ENCODE measurements at places on chromosomes 6 and 20.

DNA sequence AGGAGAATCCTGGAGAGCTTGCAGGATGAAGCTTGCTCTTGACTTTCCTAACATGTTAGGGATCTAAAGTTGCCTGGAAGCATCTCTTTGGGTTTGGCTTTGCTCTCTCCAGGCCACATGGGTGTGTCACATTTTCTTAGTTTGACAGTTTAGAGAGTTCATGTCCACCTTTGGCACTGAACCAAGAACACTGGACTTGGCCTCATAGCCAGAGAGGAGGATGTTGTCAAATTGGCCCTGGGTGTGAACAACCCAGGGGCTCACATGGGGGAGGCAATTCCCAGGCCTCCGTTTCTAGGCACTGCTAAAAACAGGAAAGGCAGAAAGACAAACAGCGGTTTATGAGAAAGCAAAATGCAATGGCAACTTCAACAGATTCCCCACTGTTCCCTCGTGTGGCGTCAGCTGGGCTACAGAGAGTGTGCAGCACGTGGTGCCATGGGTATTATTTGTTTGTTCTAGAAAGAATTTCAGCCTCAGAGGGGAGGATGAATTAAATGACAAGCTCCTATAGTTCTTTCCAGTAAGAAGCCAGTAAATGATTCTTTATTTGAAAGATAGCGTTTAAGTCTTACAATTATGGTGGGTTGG, 93.9 kb downstream of the CLIC5 start:
- DNase-seq, result no peak

DNA sequence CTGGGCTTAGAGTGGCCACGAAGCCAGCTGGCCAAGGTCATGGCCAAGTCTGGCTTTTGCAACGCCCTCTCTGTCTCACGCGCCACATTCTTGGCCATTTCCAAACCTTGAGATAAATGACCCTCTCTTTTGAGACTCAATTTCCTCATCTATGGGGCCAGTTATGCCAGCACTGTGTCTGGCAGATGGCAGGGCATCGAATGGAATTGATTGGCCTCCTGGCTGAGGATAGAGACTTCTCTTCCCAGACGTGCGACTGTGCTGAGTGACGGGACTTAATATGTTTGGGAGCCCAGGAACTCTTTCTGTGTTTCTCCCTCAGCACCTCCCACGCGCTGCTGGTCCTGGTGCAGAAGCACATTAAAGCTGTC, 7.6 kb downstream of the BPIFB2 start:
- no peak for DNase-seq

GRCh38 chr6:167832497-167833395, 6.0 kb downstream of the AFDN start:
- no peak for DNase-seq

DNA sequence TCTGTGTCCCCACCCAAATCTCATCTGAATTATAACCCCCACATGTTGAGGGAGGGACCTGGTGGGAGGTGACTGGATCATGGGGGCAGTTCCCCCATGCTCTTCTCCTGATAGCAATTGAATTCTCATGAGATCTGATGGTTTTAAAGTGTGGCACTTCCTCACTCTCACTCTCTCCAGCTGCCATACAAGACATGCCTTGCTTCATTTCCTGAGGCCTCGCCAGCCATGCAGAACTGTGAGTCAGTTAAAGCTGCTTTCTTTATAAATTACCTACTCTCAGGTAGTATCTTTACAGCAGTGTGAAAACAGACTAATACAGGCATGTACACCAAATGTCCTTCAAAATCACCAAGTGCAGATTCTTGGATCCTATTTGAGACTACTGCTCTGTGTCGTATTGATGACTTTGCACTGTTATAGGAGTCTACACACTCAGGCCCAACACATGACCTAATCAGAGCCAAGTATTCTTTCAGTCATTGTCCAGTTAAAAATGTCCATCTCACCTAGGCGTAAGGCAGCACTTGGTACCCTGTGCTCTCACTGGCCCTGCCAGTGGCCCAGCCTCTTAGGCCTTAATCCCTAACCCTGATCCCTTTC, 52.8 kb upstream of the UST start:
- DNase-seq, result no peak

DNA sequence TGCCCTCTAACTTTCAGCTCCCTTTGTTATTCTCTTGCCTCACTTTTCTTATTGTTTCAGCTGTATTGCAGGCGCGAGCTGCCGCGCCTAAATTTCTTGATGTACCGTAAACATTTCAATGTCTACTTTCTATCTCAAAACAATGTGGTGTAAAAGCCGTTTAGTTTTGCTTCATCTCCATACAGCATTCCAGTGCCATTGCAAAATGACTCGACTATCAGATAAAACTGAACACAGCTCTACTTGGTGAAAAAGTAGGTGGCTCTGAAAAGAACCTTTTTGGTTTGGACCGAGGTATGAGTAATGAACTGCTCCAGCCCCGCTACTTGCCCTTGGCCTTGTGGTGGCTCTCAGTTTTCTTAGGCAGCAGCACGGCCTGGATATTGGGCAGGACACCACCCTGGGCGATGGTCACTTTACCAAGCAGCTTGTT, 74.6 kb downstream of the OR2B2 start:
- DNase-seq, result peak; percentile 68

- peak; percentile 100 for DNase-seq
Measured at GRCh38 chr20:62088258-62089127, 22.8 kb upstream of the TAF4 start.

DNA sequence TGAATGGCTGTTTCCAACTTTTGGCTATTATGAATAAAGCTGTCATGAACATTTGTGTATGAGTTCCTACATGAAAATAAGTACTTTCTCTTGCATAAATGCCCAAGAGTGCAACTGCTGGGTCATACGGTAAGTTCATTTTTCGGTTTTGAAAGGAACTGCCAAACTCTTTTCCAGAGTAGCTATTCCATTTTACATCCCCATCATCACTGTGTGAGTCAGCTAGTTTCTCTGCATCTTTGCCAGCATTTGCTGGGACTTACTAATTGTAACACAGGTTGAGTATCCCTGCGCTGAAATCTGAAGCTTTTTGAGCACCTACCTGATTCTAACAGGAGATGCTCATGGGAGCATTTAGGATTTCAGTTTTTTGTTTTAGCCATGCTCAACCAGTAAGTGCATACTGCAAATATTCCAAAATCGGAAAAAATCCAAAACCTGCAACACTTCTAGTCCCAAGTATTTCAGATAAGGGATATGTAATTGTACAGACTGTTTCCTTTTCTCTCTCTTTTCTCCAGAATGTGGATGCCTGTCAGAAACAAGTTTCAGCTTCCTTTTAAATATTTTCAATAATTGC, 118.4 kb downstream of the DTNBP1 start:
- DNase-seq, result no peak

- no peak for DNase-seq
Measured at GRCh38 chr6:24721461-24722215, 2.7 kb upstream of the C6orf62 start.

- no peak for DNase-seq
Measured at GRCh38 chr20:34794006-34794585, 31.4 kb downstream of the NCOA6 start.

- peak; percentile 57 for DNase-seq
Measured at GRCh38 chr20:61560361-61560853, 308.3 kb downstream of the CDH4 start.

DNA sequence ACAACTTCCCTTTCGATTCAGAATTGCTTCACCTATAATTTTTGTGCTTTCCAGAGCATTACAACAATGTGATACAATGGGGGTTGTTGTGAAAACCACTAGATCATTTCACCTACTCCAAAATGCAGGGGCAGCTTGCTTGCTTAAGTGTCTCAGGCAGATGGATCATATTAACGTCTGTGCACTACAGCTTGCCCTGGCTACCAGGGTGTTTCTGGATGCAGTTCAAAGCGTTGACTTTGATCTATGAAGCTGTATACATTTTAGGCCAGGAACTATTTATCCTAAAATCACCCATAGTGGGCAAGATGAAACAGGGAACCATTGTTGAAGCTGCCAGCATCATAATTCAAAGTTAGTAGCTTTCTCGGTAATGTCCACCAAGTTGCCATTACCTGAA, 339.5 kb upstream of the HSF2 start:
- no peak for DNase-seq

DNA sequence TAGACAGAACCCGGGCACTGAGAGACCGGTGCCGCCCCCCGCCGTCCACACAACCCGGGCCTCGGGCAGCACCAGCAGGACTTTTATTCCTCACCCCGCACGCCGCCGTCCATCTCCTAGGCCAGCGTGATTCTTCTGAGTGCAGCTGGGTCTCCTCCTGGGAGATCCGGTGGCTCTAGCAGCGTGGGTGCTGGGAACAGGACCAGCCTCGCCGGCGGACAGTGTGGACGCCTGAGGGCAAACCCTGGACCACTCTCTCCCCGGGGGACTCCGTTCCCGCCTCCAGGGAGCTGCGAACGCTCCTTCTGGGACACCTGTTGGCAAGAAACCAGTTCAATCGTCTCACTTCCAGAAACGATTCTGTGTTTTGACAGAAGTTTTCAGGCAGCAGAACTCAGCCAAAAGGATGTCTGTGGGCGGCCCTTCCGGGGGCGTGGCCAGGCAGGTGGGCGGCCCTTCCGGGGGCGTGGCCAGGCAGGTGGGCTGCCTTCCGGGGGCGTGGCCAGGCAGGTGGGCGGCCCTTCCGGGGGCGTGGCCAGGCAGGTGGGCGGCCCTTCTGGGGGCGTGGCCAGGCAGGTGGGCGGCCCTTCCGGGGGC, 130.7 kb downstream of the DLL1 start:
- no peak for DNase-seq

- no peak for DNase-seq
Measured at GRCh38 chr6:39104528-39104927, 10.5 kb downstream of the SAYSD1 start.

DNA sequence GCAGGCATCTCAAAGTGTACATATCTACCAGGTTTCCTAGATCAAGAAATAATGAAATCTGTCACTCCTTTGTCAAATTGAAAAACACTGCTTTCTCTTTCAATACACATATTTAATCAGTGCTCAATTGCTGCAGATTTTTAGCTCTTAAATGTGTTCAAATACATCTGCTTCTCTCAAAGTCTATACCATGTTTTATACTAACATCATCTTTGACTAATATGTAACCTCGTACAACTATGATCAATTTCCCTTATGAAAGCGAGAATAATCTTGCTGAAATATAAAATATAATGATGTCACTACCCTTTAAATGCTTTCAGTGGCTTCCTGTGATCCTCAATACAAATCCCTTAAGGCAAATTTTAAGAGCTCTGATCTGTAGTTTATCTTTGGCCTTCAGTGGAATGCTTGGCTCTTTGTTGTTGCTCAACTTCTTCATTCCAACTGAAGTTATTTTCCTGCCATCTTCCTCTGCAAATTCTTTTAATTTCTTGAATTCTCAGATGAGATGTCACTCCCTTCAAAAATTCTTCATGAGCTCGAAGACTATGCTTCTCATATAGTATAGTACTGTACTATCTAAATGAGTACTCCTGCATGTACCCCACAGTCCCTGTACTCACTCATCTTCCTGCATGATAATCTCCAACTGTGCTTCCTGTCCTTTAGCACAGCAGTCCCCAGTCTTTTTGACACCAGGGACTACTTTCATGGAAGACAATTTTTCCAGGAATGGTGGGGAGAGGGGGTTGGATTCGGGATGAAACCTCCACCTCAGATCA, 545.1 kb upstream of the GJE1 start:
- DNase-seq, result peak; percentile 69

GRCh38 chr6:147005499-147005898, 198.7 kb upstream of the STXBP5 start:
- peak; percentile 11 for DNase-seq

GRCh38 chr20:6707321-6707831, 60.1 kb upstream of the BMP2 start:
- no peak for DNase-seq

DNA sequence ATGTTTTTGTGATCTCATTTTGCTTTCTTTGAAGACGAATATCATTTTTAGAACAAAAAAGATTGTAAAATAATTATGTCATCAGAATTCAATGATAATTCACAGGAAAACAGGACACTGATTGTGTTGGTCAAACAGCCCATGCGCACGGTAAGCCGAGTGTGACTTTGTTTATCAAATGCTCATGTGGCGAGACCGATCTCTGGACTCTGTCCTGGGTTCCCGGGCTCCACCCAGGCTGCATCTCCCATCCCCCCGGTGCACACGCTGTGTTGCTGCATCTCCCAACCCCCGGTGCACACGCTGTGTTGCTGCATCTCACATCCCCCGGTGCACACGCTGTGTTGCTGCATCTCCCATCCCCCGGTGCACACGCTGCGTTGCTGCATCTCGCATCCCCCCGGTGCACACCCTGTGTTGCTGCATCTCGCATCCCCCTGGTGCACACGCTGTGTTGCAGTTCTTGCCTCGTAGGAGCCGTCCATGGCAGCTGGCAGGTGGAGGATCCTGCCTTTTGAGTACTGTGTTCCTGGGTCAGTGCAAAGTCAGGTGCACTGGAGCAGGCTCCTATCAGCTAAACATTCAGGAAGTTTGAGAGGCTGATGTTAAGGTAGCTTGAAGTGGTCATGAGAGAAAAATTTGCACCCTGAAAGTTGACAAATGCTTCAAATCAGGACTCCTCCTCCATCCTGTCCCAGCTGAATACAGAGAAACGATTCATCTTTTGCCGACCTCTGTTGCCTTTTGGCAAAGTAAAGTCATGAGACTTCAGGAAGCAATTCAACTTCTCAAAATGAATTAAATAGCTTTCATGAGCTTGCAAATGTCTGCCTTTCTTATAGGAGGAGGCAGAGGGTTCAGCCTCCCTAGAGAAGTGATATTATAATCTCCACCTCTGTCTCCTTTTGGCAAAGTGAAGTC, 77.1 kb upstream of the FRMD1 start:
- no peak for DNase-seq

- DNase-seq, result peak; percentile 10
Measured at GRCh38 chr20:44609006-44609515, 26.7 kb downstream of the PKIG start.

DNA sequence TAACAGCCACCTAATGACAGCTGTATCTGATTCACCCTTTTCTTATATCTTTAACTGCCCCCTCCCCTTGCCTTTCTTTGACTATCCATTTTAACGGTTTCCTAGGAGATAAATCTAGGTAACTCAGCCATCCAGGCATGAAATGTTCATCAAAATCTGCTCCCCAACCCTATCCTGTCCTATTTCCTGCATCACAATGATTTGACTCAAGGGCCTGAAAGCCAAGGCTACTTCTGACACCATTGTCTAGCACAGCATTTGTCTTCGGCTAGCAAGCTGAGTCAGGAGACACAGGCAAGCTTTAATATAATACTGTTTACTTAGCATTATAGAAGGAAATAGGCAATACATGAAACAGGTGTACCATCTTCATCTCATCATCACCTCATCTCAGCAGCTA, 31.6 kb upstream of the MANEA start:
- no peak for DNase-seq

- DNase-seq, result no peak
Measured at GRCh38 chr20:376750-377149, 3.8 kb upstream of the TRIB3 start.

GRCh38 chr6:159450815-159451465, 242.1 kb downstream of the SOD2 start:
- DNase-seq, result peak; percentile 56

GRCh38 chr6:4522453-4522852, 253.8 kb upstream of the CDYL start:
- DNase-seq, result no peak

DNA sequence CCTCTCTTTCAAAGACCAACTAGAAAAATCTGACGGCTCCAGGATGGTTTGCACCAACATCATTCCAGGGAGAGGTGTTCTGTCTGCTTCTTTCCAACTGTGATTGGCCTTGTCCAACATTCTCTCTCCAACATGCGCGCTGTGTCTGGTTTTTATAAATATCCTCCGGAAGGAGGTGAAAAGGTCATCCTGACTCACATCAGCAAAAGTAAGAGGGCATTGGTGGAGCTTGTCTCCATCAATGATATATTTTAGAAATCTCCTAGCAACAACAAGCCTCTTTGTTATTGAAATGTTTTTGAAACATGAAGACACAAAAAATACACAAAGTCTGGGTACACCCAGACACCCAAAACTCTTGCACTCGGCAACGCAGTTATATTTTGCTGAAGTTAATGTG, 475.3 kb upstream of the JARID2 start:
- peak; percentile 52 for DNase-seq
